ENCODE measurements at places on chromosomes 11 and 22.

- no peak for DNase-seq
Measured at GRCh38 chr11:106468086-106468485, 390.6 kb downstream of the AASDHPPT start.

DNA sequence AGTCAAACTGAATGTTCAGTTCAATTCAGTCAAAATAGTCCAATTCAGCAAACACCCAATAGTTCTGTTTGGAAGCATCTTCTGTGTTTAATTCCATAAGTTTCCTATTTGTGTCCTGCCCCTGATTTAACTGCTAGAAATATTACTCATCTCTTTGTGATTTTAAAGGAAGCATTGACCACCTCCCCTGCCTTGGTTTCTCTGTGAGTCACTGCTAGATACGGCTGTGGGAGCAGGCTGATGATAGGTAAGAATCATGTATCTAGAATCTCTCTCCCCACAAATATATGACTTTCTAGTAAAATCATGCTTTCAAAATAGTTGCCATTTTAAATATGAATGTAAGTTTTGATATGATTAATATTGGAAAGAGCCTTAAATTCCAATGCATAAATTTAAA, 888.5 kb downstream of the NTM start:
- no peak for DNase-seq

GRCh38 chr22:33492210-33492651, 428.0 kb downstream of the LARGE1 start:
- DNase-seq, result no peak

DNA sequence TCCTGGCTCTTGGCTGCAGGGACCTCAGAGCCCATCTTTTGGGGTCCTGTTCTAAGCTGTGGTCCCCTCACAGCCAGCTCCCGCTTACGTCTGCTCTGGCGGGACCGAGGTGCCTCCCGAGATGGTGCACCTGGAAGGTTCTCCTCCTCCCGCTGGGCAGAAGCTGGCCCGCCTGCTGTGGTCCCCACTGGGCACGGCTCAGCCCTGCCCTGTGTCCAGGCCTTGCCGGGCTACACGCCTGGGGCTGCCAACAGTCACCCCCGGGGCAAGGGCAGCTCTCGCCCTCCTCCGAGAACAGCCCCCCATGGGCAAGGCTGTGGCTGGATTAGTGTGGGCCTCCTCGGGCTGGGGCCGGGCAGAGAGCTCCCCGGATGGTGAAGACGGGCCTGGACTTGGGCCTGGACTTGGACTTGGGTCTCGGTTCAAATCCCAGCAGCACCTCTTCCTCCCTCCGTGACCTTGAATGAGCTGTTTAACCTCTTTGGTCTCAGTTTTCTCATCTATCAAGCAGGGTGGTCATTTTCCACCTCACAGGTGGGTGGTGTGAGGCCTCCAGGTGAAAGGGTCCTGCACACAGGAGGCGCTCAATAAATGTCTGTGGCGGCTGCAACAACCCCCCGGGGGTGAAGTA, 998 bp downstream of the BAIAP2L2 start:
- DNase-seq, result no peak

- DNase-seq, result no peak
Measured at GRCh38 chr11:134138376-134138775, 69.5 kb downstream of the JAM3 start.

DNA sequence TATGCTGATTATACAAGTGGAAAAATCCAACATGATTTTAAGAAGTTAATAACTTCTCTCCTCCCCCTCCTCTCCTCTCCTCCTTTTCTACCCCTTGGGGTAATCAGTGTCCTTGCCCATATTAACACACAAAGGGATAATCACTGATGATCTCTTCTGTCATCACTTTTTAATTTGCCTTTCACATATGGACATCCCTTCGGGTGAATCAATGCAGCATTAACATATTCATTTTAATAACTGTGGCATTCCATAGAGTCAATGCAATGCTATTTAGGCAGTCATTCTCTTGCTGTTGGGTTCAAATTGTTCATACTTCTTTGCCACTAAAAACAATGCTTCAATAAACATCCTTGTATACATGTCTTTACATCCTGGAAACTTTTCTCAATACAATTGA, 42.9 kb upstream of the GLYATL2 start:
- no peak for DNase-seq

- DNase-seq, result no peak
Measured at GRCh38 chr11:57681168-57681567, 13.3 kb downstream of the ZDHHC5 start.

DNA sequence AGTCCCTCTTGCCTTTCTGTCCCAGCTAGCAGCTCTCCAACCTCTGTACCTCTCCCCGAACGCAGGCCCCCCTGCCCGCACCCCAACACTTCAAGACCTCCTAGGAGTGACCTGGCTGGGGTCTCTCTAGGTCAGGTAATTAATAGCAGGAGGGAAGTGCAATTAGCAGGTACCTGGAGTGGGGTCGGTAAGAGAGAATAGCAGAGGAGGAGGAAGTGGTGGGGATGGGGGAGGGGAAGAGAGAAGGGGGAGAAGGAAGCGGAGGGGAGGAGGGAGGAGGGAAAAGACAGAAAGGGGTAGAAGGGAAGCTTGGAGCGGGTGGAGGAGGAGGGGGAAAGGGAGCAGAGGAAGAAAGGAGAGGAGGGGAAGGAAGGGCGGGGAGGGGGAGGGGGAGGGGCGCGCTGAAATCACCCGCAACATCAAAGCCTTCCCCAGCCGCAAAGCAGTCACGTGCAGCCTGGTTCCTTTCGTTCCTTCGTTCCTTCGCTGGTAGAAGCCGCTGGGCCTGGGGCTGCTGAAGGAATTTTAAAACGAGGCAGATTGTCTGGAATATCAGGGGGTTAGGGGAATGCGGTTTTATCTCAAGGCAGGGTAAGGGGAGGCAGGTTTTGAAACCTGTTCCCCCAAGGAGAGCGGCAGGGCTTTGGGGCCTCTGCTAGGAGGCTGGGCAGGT, 29.3 kb upstream of the TCF20 start:
- no peak for DNase-seq

DNA sequence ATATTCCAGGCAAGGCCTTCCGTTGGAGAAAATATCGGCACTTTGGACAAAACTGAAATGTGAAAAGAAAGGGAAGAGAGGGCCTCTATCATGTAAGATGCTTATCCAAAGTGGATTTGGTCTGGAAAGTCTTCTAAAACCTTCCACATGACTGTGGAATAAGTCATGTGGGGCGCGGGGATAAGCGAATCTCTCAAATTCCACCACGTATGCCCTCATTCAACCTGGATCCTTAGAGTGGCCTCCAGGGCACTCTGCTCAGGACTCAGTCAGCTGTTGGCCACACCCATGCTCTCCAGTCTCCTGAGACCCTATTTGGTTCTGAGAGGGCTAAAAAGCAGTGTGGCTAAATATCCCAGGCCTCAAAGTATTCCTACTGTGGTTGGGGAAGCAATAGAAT, 2.0 kb upstream of the TIMP3 start:
- DNase-seq, result no peak

DNA sequence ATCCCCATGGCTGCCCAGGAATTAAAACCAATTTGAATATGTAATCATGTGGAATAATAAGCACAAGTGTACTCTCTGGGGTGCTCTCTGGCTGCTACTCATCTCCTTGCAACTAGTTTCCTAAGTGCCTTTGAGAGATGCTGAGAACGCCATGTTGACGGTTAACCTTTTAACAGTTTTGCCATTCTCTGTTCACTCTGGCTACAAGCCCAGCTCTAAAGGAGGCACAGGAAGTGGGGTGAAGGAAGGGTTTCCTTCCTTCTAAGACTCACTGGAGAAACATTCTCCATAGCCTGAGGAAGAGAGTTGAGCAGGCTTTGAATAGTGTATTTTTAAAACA, 122.0 kb upstream of the ZC3H12C start:
- DNase-seq, result no peak

DNA sequence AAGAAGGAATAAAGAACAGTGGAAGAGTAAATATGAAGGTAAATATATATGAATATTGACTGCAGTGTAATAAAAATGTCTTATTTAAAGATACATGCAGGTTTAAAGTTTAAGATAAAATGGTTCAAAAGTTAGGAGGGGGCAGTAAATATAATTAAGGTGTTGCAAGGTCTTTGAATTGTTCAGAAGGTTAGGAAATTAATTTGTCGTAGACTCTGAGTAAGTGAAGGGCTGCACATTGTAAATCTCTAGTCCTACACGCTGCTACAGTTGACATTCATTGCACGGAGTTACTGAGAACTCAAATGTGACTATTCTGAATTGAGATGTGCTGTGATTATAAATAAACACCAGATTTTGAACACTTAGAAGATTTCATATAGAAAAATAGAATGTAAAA, 69.8 kb upstream of the PRODH start:
- no peak for DNase-seq

- DNase-seq, result peak; percentile 44
Measured at GRCh38 chr11:16815047-16815767, 76.8 kb downstream of the C11orf58 start.

- DNase-seq, result no peak
Measured at GRCh38 chr22:24331468-24332440, 61.1 kb downstream of the SPECC1L start.

GRCh38 chr22:32473388-32473952, 1.1 kb upstream of the FBXO7 start:
- DNase-seq, result no peak

- no peak for DNase-seq
Measured at GRCh38 chr22:39985383-39986035, 9.2 kb upstream of the FAM83F start.

GRCh38 chr11:132576706-132577105, 955.6 kb downstream of the OPCML start:
- DNase-seq, result no peak

- no peak for DNase-seq
Measured at GRCh38 chr11:73963861-73964260, 13.0 kb downstream of the DNAJB13 start.

DNA sequence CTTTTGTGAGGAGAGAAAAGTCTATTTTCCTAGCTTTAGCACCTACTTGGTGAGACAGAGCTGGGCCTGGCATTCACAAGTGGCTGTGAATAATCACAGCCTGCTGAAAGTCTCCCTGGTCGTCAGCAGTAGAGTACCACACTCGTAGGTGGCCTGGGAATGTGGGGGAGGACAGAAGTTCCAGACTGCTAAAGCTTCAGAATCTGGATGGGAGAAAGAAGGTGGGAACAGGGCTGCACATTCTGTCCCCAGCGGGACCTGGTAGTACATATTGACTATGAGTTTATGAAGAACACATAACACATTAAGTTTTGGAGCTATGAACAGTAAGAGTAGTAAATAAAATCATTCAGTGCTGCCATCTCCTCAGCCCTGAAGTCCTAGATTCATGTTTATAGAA, 19.0 kb upstream of the LIMK2 start:
- no peak for DNase-seq

DNA sequence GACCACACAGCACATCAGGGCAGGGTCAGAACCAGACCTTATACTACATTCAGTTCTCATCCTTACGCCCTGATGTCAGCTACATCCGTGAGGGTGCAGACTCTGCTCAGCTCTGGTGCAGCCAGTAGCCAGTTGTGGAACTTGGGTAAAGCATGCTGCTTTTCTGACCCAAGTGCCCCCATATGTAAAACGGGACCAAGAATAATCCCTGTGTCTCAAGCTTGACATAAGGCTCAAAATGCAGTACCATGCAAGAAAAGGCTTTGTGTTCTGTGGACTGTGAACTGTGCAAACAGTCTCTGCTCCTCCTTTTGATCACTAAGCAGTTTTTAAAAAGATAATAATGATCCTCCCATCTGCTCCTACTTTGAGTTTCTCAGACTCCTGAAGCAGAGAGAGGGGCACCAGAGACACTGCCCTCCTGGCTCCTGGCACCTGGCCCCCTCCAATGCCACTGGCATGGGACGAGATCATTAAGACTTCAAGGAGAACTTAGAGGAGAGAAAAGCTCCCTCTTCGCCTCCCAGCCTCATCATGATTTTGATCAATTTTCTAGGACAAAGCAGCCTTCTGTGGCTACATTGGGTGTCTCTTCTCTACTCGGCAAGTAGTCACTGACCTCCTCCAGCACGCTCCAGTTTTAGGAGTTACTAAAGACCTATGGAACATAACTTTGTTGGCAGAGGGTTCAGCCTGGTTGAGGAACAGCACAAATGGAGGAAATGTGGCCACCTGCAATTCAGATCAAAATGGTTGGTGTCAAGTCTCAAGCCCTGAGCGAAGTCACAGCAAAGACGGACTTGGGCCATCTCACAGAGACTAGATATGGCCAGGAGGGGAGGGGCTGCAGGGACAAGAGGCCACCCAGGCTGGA, 23.9 kb downstream of the IL10RA start:
- no peak for DNase-seq

GRCh38 chr11:96199563-96200025, 143.4 kb downstream of the MAML2 start:
- no peak for DNase-seq

DNA sequence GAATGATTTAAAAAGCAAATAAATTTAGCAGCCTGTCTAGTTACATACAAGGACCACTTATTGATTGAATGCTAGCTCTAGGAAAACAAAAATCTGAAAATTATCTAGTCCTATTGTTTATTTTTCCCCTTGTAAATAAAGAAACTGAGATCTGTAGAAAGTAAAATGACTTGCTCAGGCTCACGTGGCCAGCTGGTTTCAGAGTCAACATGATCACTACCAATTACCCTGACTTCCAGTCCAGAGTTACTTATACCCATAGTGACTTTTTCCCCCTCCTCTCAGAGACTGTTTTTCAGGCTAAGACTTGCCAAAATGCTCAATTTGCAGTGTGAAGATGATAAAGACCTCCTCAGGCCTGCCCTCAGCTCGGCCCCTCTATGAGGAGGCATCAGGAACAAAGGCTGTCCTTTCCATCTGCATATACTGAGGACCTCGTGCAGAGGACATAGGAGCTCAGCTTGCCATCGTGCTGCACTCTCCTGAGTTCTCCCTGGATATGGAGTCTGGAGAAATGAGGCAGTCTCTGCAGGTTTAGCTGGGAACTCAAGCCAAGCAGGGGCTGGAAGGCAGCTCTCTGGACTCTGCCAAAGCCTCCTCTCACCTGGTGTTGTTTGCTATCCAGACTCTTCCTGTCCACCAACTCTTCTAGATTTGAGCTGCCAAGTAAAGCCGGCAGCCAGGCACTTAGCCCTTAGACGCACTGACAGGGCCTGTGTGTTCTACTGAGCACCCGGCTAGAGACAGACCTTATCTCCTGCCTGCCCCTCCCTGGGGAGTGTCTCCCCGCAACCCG, 883.3 kb downstream of the NTM start:
- DNase-seq, result no peak
